ENCODE measurements at places on chromosomes 7 and 10.

- no peak for DNase-seq
Observed at GRCh38 chr7:23161482-23161881, 20.4 kb upstream of the NUP42 start.

DNA sequence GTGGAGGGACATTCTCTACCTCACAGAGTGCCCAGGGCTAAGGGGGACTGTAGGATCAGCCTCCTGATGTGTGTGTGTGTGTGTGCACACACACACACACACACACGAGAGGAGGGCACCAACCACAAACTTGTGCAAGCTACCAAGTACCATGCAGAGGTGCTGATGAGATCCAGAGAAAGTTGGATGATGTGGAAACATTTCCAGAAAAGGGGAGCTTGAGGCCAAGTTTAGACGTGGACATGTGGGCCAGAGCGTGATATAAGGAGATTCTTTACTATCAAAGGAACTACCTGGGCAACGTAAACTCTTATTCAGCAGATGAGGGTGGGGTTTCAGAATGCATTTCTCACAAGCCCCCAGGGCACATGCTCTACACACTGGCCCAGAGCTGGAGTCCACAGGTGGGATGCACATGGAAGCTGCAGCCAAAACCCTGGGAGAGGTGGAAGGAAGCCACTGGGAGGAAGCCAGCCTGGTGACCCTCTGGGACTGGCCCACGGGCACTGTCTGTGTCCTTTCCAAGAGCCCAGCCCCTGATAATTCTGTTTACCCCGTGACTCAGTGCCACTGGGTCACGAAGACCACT lies 53.5 kb downstream of the DLG5 start:
- no peak for DNase-seq

DNA sequence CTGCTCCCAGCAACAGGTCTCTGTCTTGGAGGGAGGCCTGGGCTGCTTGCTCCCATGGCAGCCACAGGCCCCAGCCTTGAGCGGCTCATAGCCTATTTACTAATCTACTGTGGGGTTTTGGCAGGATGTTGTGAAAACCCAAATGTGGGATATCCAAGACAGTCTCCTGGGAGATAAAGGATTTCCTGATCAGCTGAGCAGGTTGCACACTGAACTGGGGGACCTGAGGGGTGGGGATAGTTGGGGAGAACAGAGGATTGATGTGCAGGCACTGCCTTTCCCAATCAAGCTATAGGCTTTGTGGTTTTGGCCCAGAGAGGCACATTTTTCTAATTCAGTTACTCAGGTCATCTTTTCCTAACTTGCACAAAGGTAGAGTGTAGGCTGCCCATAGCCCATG lies 92.6 kb downstream of the SH2D4B start:
- no peak for DNase-seq

DNA sequence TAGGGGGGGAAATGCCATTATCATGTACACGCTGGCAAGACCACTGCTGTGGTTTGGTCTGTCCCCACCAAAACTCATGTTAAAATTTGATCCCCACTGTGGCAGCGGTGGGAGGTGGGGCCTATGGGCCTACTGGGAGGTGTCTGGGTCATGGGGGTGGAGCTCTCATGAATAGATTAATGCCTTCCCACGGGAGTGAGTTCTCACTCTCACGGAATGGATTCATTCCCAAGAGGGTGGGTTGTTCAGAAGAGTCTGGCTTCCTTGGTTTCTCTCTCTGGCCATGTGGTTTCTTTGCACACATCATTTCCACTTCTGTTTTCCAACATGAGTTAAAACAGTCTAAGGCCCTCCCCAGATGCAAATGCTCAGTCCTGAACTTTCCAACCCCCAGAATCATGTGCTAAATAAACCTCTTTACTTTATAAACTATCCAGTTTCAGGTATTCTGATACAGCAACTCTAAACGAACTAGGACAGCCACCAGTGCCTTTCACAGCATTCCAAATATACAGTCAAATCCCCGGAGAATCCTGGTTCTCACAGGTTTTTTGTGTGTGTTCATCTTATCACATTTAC lies 44.3 kb downstream of the SMURF1 start:
- no peak for DNase-seq

Measured in mammary epithelial cell (primary cell).